COLO829 (cell line): ENCODE measurements at places on chromosomes 4 and X.

GRCh38 chrX:39828971-39829370 is 268.8 kb downstream of the BCOR start:
- peak; percentile 16 for DNase-seq

GRCh38 chr4:13918991-13919441 is 291.5 kb upstream of the BOD1L1 start:
- no peak for DNase-seq

DNA sequence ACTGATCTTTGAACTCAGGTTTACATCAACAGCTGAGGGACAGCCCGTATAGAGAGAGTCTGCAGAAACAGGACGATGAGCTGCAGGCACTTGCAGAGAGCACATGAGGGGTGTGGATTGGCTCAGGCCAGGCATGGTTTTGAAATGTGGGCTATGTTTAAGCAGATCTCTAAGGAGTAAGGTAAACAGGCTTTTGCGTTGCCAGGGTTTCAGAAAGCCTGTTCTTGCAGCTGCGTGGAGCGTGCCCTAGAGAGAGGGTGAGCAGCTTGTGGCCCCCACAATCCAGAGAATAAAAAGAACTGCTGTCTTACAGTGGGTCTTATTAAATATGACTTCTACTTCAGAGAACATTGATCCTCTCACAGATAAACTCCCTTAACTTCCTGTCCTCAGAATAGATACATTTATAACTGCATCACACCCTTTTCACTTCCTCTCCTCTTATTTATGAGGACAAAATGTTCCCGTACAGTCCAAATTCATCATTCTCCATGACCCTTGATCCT is 64.1 kb downstream of the TMA16 start:
- DNase-seq: no peak

DNA sequence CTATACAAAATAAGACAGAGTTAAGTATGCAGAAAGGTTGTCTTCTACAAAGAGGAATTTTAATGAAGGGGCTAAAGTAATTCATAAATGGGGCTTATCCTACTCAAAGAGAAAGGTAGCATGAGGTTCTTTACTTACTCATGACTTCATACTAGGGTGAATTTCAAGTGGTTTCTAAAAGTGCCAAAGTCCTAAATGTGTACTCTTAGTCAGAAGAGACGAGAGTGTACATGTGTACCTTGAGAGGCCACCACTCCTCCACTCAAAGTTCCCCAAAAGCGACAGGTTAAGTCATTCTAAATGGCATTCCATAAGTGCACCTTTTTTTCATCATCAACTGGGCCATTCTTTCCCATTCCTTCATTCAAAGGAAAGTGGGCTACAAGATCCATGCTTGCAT is 21.9 kb downstream of the EDA2R start:
- DNase-seq: no peak

DNA sequence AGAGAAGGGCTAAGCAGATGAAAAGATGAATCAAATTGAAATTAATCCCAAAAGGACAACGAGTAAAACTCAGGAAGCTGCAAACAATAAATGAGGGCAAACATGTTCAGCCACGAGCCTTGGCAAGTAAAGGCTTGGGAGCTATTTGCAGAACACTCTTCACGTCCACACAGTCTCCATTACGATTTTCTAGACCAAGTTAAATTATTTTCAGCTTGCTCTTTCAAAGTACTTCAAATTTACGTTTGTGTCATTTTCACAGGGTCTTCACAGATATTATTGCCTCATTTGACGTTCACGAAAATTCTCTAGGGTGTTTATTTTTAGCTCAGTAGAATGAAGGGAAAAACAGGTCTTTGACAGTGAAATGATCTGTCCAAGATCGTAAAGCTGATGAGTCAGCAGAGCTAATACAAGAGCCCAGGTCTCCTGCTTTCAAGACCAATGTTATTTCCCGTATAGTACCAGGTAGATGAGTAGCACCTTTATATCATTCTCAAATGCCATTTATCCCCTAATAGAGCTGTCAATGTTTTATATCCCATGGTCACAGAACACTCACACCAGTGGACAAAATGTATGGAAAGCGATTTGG is 20.9 kb downstream of the KLB start:
- no peak for DNase-seq

GRCh38 chr4:162871990-162872389 is 294.7 kb downstream of the NAF1 start:
- no peak for DNase-seq

DNA sequence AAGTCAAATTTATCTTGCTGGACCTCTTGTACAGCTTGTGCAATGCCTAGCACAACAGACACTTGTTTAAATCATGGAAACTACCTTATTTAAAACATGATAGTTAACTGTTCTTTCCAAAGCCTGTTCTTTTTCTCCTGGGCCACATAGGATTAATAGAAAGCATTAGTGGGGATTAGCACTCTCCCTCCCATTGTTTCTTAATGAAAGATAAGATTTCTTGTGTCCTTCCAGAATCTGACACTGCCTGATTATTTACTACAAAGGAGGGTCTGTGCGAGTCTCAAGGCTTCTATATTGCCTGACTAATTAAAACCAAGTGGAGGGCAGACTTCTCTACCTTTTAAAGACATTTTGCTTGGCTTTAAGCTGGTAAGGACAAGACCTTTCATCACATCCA is 8.5 kb upstream of the ELMOD2 start:
- DNase-seq: no peak

- DNase-seq: no peak
Measured at GRCh38 chrX:117919755-117920154, 196.9 kb downstream of the KLHL13 start.

GRCh38 chr4:136329042-136329662 is 1203.1 kb downstream of the PCDH18 start:
- no peak for DNase-seq

- no peak for DNase-seq
Measured at GRCh38 chrX:644304-645281, 14.0 kb downstream of the SHOX start.

DNA sequence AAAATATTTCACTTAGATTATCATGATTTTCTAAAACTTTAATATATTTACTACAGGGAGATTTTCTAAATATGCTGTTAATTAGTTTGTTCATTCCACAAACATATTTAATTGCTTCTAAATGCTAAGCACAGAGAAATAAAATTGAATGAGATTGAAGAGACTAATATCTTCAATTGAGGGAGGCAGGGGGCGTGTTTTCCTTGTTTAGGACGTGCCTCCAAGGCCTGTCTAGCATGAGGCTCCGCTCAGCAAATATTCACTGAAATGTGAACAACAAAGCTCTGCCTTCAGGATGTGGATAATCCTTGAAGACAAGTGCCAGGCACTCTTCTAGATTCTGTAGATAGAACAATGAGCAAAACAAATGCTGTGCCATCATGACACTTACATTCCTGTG is 98.1 kb downstream of the TSPAN5 start:
- no peak for DNase-seq

DNA sequence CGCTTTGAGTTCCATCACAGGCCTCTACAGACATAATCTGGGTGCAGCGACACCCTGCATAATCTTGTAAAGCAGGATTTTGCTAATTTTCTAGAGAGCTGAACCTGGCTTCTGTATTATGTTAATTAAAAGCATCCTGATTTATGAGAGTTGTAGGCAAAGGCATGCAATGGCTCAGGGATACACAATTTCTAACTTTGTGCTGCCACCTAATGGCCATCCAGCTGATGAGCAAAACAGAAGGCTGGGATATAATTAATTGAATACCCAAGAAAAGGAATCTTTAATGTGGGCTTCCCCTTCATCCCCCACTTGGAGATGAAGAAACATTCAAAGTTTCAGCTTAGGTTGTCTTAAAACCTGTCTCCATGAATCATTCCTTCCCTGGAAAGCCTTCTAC is 78.1 kb downstream of the BMP15 start:
- no peak for DNase-seq

DNA sequence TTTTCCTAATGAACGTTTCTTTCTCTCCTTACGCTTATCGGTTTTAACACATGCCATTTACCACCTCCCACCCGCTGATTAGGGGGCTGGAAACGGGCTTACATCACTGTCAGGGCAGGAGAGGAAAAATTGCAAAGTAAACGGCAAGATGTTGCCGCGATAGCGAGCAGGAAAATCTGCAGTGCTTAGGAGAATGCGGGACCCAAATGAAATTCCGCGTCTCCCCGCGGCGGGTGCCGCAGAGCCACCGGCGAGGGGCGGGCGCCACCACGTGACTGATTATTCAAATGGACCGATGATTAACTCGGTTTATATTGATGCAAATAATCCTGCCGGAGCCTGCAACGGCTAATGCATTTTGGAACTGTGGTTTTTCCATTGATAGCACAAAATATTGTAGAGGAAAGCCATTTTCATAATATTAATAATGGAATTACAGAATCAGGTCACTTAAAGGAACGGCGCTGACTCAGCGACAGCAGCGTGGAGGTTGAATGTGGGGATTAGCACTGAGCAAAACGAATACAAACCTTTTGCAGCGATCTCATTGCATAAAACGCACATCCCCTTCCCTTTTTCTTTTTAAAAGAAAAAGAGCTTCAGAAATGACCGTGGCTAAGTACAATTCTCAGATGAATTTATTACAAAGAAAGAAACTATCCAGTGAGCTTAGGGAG is 224.2 kb downstream of the STIM2 start:
- no peak for DNase-seq

DNA sequence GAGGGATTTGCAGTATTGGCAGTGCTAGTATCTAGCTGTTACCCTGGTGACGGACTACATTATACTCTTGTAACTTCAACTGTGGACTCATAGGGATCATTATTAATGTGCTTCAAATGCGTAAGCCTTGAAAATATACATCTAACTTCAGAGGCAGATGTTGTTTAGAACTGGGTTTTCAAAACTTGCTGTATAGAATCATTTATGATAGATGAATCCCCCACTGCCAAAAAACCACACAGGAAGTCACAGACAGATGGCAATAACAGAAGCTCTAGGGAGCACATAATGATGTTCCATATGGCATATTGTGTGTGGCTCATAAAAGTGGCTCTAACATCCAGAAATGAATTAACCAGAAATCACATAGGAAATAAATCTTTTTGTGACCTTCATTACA is 62.3 kb upstream of the RELL1 start:
- DNase-seq: no peak

- no peak for DNase-seq
Measured at GRCh38 chr4:74365761-74366160, 816 bp downstream of the EREG start.

DNA sequence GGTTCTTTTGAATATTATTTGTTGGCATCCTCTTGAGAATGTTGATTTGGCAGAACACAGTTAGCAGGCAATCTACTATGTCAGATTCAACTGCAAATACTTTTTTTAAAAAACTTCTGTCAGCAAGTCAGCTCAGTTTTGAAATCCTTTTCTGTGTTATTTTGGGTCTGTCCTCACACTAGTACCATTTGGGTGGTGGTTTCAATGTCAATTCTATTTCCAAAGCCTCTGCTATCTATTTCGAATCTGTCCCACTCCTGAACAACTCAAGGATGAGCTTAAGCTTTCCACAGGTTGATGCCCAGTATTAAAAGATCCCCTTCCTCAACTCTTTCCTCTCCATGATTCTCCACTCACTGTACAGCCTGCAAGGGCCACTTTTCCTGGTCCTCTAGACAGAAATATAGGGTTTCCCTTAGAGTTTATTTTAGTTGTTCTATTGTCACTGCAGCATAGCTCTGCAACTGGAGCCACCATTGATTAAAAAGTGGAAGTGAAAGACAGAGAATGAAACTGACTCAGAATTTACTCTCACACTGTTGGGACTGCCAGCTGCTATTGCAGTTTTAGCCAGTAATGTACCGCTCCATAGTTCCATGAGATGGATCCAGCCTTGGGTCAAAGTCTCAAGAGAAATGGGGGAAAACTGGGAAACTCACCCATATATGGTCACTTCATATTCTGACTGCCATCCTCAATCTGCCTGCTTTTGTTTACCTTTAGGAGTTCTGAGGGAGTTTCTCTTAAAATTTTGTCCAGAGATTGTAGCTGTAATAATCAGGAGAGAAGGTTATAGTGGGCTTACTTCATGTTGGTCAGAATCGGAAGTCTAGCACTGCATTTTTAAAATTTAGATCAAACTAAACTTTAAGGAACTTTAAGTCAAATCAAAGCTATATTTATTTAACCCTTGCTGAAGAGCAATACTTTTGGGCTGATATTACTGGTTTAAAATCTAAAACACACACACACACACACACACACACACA is 14.6 kb downstream of the HDX start:
- DNase-seq: no peak

- DNase-seq: no peak
Measured at GRCh38 chr4:167544391-167544790, 310.1 kb upstream of the SPOCK3 start.

- no peak for DNase-seq
Measured at GRCh38 chr4:94635177-94635576, 122.6 kb upstream of the BMPR1B start.

GRCh38 chrX:133796282-133796681 is 189.1 kb downstream of the GPC3 start:
- no peak for DNase-seq

- peak; percentile 0 for DNase-seq
Measured at GRCh38 chr4:34566091-34566490, 1678.2 kb downstream of the ARAP2 start.

DNA sequence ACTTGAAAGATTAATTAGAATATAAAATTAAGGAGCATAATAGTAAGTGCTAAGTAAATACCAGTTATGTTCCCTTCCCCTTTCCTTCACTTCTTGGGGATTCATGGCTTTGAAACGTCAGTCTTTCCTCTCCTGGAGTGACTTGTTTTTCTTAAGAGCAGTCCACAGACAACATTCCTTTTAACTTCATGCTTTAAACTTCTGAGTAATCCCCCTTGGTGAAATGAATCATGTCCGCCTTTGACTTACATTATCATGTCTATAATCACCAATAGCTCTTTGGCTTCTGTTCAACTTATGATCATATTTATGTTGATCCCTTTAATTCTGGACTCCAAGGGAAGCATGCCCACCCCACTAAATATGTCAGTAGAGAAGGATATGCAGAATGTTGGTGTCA is 1012.1 kb upstream of the SLIT2 start:
- no peak for DNase-seq

DNA sequence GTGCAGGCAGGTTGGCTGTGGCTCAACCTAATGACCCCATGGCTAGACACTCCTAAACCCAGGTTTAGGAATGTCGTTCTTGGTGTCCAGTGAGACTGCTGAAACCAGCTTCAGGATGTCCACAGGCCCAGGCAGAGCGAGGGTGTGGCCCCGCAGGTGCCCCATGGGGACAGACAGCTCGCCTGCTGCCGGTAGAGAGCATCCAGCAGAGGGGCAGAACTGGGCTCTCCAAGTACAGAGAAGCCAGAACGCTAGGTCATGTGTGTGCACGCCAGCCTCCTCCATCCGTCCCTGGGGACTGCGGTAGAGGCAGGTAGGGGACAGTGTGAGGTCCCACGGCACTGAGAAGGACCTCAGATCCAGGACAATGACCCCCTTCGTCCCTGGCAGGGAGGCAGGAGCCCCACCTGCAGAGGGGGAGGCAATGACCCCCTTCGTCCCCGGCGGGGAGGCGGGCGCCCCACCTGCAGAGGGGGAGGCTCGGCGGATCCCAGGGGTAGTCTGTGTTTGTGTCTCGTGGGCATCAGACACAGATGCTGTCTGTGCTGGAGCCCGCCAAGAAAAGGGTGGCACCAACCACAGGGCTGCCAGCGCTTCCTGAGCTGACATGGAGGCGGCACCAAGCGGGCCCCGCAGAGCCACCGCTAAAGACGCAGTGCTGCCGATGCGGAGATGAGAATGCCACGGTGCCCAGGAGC is 118.4 kb downstream of the FAM53A start:
- no peak for DNase-seq
